ENCODE measurements at places on chromosomes 16 and 17.

GRCh38 chr17:44268709-44269534 is 987 bp upstream of the SLC4A1 start:
- DNase-seq, result no peak

DNA sequence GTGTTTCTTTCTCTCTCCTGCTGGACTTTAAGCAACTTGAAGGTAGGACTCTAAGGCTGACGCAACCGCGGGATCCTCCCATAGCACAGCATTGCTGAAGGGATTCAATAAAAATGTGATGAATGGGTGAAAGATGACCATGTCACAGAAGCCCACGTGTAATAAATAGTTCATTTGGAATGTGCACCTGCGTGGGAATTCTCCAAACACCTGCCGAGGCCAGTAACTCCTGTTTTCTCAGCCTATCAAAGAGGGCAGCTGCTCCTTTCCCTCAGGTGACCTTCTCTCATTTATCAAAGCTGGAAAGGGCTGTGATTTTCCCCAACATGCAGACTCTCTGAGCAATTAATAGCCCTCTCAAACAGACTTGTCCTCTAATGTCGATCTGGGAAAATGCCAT is 235.7 kb downstream of the STX8 start:
- DNase-seq, result no peak

- DNase-seq, result no peak
Measured at GRCh38 chr17:50097455-50097854, 2.3 kb downstream of the PDK2 start.

GRCh38 chr16:22217890-22218730 is 12.0 kb downstream of the EEF2K start:
- no peak for DNase-seq

- DNase-seq, result no peak
Measured at GRCh38 chr17:9364837-9365430, 210.7 kb downstream of the STX8 start.

- no peak for DNase-seq
Measured at GRCh38 chr17:18020971-18021370, 18.0 kb downstream of the ATPAF2 start.

DNA sequence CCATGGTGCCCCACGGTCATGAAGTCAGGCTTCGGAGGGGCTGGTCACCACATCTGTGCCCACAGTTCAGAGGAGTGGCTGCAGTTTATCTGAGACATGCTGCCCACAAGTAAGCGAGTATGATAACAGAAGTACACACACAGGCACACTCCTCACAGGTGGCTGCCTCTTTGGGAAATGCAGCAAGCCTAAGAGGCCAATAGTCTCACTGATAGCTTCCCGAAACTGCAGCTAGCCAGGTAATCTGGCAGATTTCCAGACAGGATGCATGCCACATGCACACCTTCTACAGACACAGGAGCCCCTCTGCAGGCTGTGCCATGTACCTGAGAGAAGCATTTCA is 12.6 kb upstream of the GFOD2 start:
- no peak for DNase-seq

DNA sequence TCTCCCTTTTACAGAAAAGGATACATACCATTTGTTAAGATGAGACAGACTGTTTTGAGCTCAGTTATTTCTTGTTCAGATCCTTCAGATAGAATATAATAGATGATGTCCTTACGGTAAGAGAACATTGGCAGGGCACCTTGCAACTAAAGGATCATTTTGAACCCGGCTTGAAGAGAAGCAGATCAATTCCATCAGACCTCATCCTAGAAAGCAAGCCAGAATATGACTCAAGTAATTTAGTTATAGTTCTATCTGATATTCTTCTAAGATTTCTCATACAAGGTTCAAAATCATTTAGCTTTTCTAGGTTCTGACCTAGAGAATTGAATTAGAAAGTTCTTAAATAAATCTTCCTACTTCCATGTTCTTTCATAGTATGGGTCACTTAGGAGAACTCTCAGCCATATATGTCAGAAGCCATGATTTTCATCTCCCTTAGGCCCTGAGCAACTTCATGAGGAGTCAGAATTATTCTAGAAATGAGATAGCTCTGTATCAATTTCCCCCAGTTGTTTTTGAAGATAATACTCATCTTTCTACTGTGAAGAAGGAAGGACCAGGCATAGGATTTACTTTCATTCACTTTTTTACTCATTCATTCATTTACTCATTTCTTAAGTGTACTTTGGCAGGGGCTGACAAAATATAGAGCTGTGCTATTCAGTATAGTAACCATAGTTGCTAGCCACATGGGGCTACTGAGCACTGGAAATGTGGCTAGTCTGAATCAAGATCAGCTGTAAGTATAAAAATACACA is 2.5 kb upstream of the CMTM1 start:
- no peak for DNase-seq

Measured in activated CD4-positive, alpha-beta T cell treated with anti-CD3 and anti-CD28 coated beads for 24 hours (primary cell).